ENCODE measurements at places on chromosomes 7 and 10. TPM values are rescaled to one million over a fixed set of nuclear protein-coding genes. Genes with fewer than 3 reads are reported as not detected.
A peak's percentile ranks its signal among the peaks of the same experiment; 100 is the strongest.

Gene SPACDR
- 3.5 TPM for total RNA-seq

Gene EPO
- total RNA-seq, result not detected

Gene POMZP3
- 29.8 TPM for total RNA-seq

Gene DBNL
- total RNA-seq, result 128 TPM

Gene HOXA4
- not detected for total RNA-seq

Gene LEP
- not detected for total RNA-seq

DNA sequence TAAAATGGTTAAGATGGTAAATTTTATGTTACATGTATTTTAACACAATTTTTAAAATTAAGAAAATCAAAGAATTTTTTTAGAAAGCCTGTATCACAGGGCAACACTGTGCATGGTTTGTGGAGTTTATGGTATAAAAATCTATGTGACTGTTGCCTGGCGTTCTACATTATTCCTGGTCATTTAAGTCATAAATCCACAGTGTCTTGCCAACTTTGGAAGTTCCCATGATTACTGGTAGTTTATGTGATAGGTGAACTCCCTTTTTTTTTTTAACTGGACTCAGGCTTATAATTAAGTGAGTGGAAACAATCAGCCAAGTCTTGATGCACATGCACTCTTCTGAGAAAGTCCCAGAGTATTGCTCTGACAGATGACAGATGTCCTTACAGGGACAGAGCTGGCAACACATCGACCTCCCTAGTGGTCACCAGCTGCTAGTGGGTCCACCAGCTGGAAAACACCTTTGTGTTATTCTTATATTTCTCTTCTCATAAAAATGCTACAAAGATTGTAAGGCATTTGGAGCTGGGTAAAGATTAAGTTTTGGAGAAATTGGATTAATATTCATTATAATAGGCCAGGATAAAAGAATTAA, 8.8 kb upstream of the STN1 start:
- H3K27me3 ChIP-seq, result no peaks in the 10 kb centered on the region
- H3K36me3 ChIP-seq, result no peaks in the 10 kb centered on the region
- no peak overlapping the region for H3K4me3 ChIP-seq

- H3K27ac ChIP-seq, result no peak overlapping the region
- no peaks in the 10 kb centered on the region for H3K36me3 ChIP-seq
- H3K4me1 ChIP-seq, result no peaks in the 10 kb centered on the region
These were observed 261.2 kb downstream of the PPP1R3A start for GRCh38 chr7:113657603-113658002.

GRCh38 chr7:35617041-35617440, 77.9 kb downstream of the HERPUD2 start:
- no peak overlapping the region for H3K4me3 ChIP-seq
- no peaks in the 10 kb centered on the region for H3K27me3 ChIP-seq
- H3K4me1 ChIP-seq, result no peaks in the 10 kb centered on the region
- DNase-seq, result no peak
- H3K36me3 ChIP-seq, result peaks cover 5% of the 10 kb centered on the region
- no peak overlapping the region for H3K27ac ChIP-seq

DNA sequence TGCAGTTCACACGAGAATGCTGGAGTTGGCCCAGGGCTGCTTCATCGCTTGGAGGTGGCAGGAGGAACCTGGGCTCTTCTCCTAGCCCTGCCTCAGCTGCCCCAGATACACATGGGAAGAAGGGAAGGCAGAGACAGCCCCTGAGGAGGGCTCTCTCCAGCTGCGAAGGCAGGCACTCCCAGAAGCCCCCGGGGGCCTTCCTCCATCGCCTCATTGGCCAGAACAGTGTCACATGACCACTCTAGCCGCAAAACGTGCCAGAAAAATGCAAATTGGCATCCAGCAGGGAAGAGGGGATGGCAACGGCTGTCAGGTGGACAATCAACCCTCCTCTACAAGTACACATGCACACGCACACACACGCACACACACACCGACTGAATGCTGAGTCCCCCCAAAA, 217.8 kb upstream of the FRMD4A start:
- peak overlapping the region; percentile 73 for H3K27ac ChIP-seq
- H3K4me1 ChIP-seq, result peaks cover 88% of the 10 kb centered on the region
- no peak for DNase-seq

DNA sequence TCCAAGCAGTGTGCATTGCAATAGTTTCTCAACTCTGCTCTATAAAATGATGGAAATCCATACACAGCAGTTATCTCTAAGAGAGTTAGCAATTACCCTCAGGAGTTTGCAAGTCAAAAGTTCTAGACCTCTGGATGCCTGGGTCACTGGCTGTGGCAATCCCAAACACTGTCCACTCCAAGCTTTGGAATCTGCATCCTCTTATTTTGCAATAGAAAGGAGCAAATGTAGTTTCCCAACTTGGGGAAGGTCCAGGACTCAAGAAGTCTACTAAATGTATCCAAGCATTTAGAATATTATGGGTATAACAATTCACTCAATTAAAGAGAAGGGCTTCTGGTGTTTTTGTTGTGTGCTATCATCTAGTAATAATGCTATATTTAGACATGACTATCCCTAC, 131.3 kb upstream of the NRP1 start:
- no peaks in the 10 kb centered on the region for H3K36me3 ChIP-seq
- H3K4me1 ChIP-seq, result no peaks in the 10 kb centered on the region
- no peak for DNase-seq
- H3K27me3 ChIP-seq, result peaks cover 9% of the 10 kb centered on the region

DNA sequence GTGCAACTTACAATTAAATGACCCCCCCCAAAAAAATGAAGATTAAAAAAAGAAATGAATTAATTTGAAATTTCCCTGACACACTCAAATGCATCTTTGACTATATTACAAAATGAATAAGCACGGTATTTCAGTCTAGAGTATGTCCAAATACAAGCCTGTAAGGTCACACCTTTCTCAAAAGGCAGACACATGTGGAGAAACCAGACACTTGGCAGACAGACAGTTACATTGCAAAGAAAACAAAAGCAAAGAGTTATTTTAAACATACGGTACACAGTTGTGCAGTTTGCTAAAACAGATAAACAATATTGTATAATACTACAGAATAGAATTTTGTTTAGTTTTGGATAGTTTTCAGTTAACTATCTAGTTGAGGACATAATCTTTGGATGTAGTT, 153.0 kb downstream of the ATE1 start:
- H3K36me3 ChIP-seq, result peaks cover 9% of the 10 kb centered on the region
- H3K4me1 ChIP-seq, result no peaks in the 10 kb centered on the region
- no peak overlapping the region for H3K27ac ChIP-seq
- DNase-seq, result no peak
- H3K27me3 ChIP-seq, result no peaks in the 10 kb centered on the region
- no peak overlapping the region for H3K4me3 ChIP-seq

DNA sequence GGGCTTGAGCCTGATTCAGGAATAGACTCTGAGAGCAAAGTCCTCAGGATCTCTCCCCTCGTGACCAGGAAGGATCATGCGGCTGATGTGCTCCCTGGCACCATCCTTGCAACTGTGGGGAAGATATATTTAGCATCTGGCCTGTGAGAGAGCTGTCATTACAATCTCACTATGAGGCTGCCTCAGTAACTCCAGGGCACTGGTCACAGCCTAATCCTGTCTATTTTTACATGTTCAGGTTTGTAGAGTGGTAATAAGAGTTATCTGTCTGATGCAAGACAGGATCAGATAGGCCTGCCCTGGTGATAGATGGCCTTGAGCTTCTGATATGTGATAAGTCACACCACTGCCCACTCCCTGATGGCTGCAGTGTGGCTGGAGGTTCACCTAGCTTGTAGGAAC, 50.7 kb downstream of the PPP1R3C start:
- H3K4me3 ChIP-seq, result no peak overlapping the region
- no peak overlapping the region for H3K27ac ChIP-seq
- H3K27me3 ChIP-seq, result peaks cover 9% of the 10 kb centered on the region
- no peaks in the 10 kb centered on the region for H3K36me3 ChIP-seq
- H3K4me1 ChIP-seq, result no peaks in the 10 kb centered on the region
- DNase-seq, result no peak

DNA sequence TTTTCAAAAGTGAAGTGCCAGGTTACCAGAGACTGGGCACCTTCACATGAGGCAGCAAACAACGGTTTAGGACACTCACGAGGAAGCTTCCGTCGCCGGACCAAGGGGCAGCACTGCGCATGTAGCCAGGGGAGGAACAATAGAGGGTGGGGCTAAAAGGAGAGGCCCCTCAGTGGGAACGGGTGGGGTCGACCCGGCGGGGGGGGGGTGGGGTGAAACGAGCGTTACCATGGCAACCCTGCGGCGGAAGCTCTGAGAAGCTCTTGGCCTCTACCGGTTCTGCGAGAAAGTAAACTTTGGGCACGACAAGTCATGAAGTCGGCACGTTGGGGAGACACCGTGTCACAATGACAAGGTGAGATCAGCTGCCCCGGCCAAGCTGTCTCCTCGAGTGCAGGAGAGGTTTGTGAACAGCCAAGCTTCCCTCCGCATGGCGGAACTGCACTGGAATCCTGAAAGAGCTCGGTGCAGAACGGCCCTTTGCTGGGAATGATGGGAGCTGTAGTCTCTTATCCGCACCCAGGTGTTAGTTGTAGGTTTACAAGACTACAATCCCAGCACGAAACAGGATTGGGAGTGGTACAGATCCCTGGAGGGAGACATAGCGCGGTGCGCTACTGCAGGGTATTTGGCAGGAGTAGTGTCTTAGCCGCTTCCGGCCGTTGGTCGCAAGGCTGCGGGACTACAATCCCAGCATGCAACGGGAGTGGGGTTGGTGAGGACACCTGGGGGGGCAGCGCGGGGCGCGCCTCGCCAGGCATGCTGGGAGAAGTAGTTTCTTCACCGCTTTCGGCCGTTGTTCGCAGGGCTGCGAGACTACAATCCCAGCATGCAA, 72.8 kb upstream of the ZNF722 start:
- no peaks in the 10 kb centered on the region for H3K36me3 ChIP-seq
- DNase-seq, result peak; percentile 91
- H3K27me3 ChIP-seq, result no peaks in the 10 kb centered on the region
- peak overlapping the region; percentile 89 for H3K4me3 ChIP-seq
- H3K4me1 ChIP-seq, result peaks cover 6% of the 10 kb centered on the region
- H3K27ac ChIP-seq, result peak overlapping the region; percentile 93

DNA sequence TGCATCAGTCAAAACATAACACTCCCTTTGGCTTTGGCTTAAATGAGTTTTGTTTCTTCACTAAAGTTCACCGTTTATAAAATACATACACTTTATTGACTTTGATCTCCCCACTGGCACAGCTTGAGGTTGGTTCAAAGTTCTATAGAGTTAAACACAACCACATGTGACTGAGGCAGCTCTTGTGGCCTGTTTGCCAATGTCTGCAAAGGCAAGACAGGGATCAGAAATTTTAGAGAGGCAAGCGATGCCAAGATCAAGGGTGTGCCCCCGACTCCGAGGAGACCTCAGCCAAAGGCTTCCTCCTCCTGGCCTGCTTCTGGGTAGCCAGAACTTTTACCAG, 129.8 kb upstream of the JCAD start:
- DNase-seq, result no peak
- H3K4me3 ChIP-seq, result no peak overlapping the region
- no peaks in the 10 kb centered on the region for H3K27me3 ChIP-seq
- no peak overlapping the region for H3K27ac ChIP-seq
- H3K36me3 ChIP-seq, result no peaks in the 10 kb centered on the region

GRCh38 chr7:19772306-19772705, 1.1 kb downstream of the TMEM196 start:
- H3K4me3 ChIP-seq, result no peak overlapping the region
- peaks cover 13% of the 10 kb centered on the region for H3K4me1 ChIP-seq
- H3K27ac ChIP-seq, result no peak overlapping the region
- H3K27me3 ChIP-seq, result peaks cover 26% of the 10 kb centered on the region
- no peaks in the 10 kb centered on the region for H3K36me3 ChIP-seq

DNA sequence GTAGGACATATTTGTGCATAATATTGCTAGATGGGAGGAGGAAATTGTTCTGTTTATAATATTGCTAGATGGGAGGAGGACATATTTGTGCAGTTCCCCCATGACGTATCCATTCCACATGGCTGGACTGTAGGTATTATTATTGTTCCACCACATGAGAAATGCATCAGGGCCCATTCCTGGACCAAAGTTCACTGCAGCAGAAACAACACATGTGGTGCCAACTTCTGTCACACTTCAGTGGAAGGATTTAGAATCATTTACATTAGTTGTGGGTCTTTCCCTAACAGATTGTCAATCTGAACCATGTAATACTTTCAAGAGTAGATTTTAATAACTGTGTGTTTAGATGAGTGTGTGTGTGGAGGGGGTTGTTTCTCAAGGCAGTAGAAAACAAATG, 32.7 kb upstream of the MACC1 start:
- H3K4me3 ChIP-seq, result no peak overlapping the region
- DNase-seq, result no peak
- H3K4me1 ChIP-seq, result no peaks in the 10 kb centered on the region
- H3K27ac ChIP-seq, result no peak overlapping the region
- no peaks in the 10 kb centered on the region for H3K27me3 ChIP-seq

GRCh38 chr10:69649786-69650550, 19.9 kb downstream of the FAM241B start:
- no peak overlapping the region for H3K27ac ChIP-seq
- H3K4me3 ChIP-seq, result no peak overlapping the region
- no peaks in the 10 kb centered on the region for H3K27me3 ChIP-seq
- H3K4me1 ChIP-seq, result peaks cover 16% of the 10 kb centered on the region
- no peaks in the 10 kb centered on the region for H3K36me3 ChIP-seq

DNA sequence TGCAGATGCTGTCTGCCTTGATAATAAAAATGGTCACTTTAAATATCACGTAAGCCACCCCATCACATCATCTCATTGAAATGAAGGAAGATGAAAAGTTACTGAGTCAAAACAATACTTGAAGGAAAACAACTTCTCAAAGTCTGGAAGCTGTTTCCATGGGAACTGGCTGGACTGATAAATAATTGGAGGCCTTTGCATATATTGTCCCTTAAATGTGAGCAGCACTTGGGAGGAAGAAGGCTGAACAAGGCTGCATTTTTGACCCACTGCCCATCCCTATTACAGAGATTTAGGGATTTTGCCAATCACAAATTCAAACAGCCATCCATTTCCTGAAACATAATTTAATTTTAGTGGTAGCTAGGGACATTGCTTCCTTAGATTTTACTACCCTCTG, 18.2 kb upstream of the MAGI2 start:
- H3K27ac ChIP-seq, result no peak overlapping the region
- no peaks in the 10 kb centered on the region for H3K4me1 ChIP-seq
- H3K27me3 ChIP-seq, result no peaks in the 10 kb centered on the region
- DNase-seq, result no peak
- no peaks in the 10 kb centered on the region for H3K36me3 ChIP-seq
- H3K4me3 ChIP-seq, result no peak overlapping the region

DNA sequence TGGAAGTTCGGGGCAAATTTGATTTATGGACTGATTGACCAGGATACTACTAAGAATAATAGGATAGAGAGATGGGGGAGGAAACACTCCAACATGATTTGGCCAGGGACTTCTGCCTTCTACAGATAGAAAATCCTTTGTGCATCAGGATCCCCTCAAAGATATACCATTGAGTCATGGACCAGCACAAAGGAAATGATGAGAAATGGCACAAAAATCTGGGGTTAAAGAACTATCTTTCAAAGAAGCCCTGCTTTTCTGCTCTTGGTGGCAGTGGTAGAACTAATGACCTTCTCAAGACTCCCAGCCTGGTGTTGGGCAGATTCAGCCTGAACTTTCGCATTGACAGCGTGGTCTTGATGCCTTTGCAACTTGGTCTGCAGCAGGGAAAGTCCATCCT, 27.6 kb upstream of the LAMB1 start:
- no peak for DNase-seq
- H3K4me3 ChIP-seq, result no peak overlapping the region
- peaks cover 3% of the 10 kb centered on the region for H3K27me3 ChIP-seq

- H3K27ac ChIP-seq, result no peak overlapping the region
- DNase-seq, result no peak
- H3K36me3 ChIP-seq, result no peaks in the 10 kb centered on the region
These were observed 56.3 kb downstream of the DENND2A start for GRCh38 chr7:140584195-140584851.
